ENCODE measurements at places on chromosomes 7 and 10. TPM values are rescaled to one million over a fixed set of nuclear protein-coding genes. Genes with fewer than 3 reads are reported as not detected.

The ZNF239 gene
- polyA plus RNA-seq = 10.4 TPM

DNA sequence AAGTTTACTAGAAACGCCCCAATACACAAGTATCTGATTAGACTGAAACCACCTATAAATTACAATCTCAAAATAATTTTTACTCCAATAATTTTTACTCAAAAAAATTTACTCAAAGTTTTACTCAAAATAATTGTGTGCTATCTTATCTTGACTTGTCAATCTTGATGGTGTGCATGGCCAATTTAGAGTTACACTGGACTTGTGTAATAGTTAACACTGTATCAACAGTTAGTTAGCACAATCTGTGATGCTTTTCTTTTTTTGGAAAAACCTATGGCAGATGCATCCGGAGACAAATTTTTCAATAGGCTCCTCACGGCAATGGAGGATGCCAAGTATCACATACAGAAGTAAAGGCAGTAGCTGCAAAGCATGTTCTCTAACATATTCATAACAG, 24.9 kb downstream of the LMOD2 start:
- no peak for DNase-seq

The SPAG6 gene
- polyA plus RNA-seq = 1.4 TPM

- no peak for DNase-seq
These were observed 46.4 kb upstream of the NKX6-2 start for GRCh38 chr10:132832186-132832969.

- no peak for DNase-seq
These were observed 743 bp downstream of the RBM17 start for GRCh38 chr10:6089334-6090219.

DNA sequence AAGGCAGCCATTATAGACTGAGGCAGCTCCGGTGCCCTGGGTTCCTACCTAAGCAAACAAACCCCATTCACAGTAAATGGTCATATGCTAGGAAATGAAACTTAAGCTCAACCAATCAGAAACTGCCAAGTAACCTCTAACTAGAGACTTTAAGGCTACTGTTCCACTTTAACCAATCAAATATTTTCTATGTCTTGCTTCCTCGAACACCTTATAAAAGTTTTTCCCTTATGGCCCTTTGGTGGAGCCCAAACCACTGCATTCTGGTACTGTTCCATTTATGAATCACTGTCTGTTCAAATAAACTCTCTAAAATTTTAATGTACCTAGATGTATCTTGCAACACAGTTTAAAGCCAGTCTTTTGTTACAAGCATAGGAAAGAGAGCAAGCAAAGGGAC, 361.1 kb downstream of the HGF start:
- DNase-seq = no peak

GRCh38 chr10:103186128-103186527, 6.9 kb downstream of the NT5C2 start:
- no peak for DNase-seq

The PTPRZ1 gene
- 6.3 TPM for polyA plus RNA-seq

DNA sequence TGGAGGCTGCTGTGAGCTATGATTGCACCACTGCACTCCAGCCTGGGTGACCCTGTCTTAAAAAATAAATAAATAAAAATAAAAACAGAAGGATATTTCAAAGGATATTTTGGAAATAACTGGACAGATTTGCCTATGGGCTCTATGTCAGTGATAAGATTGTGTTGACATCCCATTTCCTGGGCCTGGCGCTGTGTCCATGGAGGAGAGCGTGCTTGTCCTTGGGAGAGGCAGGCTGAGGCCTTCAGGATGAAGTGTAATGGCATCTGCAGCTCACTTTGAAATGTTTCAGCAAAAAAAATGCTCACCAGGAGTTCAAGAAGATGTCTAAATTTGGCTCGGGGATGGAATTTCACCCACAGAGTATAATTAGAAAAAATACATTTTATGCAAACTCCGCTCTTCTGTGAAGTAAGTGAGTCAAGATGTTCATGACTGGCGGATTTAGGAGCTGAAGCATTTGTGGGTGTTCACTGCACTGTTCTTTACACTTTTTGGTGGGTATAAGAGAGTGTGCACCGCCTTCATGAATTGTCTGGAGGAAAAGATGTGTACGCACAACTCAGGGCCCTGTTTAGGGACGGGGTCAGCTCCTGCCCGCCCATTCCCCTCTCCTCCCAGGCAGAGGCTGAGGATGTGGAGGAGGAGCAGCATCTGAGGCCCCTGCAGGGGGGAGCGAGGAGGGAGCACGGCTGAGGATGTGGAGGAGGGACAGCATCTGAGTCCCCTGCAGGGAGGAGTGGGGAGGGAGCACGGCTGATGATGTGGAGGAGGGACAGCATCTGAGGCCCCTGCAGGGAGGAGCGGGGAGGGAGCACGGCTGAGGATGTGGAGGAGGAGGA, 18.5 kb upstream of the FOXL3 start:
- no peak for DNase-seq

The TCF7L2 gene
- polyA plus RNA-seq = 41.2 TPM

The BTBD16 gene
- 0.74 TPM for polyA plus RNA-seq

- peak; percentile 55 for DNase-seq
These were observed 263.6 kb upstream of the ZMIZ1 start for GRCh38 chr10:78805176-78805575.

DNA sequence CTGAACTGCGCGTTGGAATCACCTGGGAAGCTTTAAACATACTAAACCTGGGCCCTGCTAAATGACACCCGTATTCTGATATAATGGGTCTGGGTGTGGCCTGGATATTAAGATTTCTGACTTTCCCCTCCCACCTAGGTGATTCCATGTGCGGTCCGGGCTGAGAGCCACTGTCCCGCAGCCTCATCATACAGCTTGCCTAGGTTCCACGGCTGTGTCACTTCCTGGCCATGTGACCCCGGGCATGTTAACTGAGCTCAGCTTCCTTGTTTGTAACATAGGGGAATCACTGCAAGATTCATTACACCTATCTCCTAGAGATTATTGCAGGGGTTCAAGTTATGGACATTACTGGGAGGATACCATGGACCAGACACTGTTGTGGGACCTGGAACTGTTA, 472.7 kb upstream of the GALNT17 start:
- DNase-seq = no peak

DNA sequence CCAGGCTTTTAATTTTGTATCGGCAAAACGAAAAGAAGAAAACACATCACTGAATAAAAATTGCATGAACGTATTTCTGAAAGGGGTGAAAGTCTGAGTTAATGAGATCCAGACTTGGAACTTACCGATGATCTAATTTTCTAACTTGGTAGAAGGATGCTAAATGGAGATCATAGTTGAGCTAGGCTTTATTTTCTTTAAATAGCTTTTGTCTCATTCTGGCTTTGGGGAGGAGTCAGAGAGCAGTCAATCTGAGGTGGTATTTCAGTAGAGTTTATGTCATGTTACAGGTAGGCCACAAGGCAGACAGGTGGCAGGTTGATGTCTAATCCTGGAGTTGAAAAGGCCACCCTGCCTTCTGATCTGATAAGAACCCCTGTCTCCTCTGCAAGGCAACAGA, 161.9 kb downstream of the KIAA1217 start:
- DNase-seq = no peak

- DNase-seq = no peak
These were observed 60.8 kb downstream of the RHOBTB1 start for GRCh38 chr10:60883187-60883586.

DNA sequence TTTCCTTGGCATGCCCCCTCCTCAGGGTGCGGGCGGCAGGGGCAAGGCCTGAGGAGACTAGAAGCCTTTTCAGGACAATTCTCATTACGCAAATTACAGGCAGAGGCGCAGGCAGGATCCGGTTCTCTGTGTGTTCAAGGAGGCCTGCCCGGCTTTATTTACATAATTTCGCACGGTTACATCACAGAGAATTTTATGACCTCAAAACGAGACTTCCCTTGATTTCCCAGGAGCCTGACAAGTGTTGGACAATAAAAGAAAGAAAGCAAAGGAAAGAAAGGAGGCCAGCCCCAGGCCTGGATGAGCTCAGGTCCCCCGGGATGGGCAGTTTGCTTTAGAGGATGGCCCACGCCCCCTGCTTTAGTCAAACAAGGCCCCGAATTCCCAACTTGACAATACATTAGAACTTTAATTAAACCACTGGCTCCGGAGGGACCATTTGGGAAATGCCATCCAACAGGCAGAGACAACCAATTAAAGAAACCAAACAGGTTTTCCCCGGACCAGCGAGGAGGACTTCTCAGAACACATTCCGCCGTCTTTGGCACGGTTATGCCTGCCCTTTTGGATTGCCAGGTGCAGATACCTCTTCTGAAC, 2.9 kb downstream of the MNX1 start:
- DNase-seq = no peak

The IFIT1B gene
- not detected for polyA plus RNA-seq

GRCh38 chr10:51389415-51390321, 309.7 kb downstream of the CSTF2T start:
- DNase-seq = no peak

The CABCOCO1 gene
- 5.2 TPM for polyA plus RNA-seq

DNA sequence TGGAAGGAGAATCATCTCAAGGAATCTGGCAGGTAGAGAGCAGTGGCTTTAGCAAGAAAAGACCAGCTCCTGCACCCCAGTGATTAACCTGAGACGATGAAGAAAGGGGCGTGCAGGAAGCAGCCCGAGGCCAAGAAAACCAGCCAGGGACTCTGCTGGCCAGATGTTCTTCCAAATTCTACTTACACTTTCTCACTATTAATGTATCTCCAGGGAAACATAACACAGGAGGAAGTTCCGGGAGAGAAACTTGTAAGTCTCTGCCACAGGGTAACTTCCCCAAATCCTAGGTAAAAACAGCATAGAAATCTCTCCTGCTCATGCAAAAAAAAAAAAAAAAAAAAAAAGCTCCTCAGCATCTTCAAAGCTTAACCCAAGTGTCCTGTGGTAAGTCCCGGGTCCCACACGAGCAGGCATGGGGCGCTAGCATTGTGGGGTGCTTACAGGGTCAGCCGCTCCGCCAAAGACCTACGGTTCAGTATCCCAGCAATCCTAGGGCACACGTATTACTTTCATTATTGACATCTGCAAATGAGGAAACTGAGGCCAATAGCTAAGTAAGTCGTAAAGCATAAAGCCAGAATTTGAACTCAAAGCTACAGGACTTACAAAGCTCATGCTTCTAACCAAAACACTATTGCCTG, 97.2 kb upstream of the GNA12 start:
- no peak for DNase-seq

DNA sequence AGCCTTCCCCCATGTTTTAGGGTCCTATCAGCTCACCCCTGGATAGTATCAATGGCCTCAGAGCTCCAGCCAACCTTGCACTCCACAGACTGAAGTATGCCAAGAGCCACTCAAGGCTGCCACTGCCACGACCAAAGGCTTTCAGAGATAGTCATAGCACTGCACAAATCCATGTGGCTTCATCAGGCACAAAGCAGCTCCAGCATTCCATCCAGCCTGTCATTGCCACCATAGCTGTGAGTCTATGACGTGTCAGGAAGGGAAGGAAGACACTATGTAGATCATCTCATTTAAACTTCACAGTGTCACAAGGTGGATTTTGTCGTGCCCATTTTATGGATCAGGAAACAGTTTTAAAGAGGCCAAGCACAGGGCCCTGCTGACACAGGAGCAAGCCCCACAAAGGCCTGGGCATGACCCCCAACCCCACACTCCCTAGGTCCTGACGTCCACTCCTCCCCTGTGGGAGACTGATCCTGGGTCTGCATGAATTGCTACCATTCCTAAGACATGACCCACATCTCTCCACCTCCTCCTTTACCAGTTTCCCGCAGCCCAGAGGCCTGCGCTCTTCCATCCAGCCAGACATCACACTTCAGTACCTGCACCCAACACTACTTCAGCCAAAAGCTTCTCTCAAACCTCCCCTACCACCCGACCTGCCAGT, 119.4 kb downstream of the DIP2C start:
- DNase-seq = no peak

DNA sequence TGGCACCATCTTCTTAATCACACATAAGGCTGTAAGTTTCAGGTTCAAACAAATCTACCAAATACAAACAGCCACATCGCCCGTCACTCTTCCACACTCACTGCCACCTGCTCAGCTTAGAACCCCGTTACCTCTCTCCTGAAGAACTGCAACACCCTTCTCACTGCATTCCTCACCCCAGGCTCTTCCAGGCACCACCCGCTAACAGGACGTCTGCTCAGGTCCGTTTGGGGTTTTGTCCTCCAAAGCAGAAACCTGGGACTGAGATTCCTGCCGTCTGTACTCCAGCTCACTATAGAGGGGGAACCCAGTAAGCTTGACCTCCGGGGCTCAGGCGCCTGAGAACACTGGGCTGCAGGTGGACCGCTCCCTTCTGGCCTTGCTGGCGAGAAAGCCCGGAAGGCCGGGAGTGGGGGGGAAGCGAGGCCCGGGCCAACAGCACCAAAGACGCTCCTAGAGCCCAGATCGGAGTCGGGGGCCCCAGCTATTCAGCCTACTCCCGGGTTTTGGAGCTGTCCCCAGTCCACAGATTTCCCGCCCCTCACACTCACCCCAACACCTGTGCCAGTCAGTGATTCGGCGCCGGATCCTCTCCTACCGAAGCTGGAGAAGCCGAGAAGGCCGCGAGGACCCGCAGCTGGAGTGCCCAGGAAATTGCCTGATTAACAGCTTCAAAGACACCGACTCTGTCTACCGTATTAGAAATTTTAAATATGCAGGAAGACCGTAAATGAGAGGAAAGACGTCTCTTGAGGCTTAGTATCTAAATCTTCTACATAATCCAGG, at the start of gene AP3M1:
AP3M1 (minus strand) TSS at position 625 of the 786 bp plus-strand sequence. CDS start 12,449 bp downstream, outside the sequence.
- no peak for DNase-seq

The OR13A1 gene
- 0.08 TPM for polyA plus RNA-seq

DNA sequence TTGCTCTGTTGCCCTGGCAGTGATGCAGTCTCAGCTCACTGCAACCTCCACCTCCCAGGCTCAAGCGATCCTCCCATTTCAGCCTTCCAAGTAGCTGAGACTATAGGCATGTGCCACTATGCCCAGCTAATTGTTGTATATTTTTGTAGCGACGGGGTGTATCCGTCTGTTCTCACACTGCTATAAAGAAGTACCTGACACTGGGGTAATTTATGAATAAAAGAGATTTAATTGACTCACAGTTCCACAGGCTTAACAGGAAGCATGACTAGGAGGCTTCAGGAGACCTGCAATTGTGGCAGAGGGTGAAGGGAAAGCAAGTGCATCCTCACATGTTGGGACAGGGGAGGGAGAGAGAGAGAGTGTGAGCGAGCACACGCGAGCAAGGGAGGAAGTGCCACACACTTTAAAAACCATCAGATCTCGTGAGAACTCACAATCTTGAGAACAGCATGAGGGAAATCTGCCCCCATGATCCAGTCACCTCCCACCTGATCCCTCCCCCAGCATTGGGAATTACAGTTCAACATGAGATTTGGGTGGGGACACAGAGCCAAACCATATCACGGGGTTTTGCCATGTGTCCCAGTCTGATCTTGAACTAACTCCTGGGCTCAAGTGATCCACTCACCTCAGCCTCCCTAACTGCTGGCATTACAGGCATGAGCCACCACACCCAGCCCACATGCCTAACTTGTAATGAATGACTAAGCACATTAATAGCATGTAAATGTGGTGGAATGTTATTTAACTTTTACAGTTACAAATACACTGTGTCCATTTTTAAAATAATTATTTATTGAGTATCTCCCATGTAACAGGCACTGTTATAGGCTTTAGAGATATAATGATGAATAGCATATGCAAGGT, 65.5 kb downstream of the RALA start:
- DNase-seq = no peak

Data from left renal pelvis (tissue), 4 donors.